Activated T-helper 17 cell treated with anti-CD3 and anti-CD28 coated beads, Interleukin-2, amount 50 U/mL, for 72 hours (primary cell): ENCODE measurements at places on chromosomes 4 and X. TPM values are rescaled to one million over a fixed set of nuclear protein-coding genes. Genes with fewer than 3 reads are reported as not detected.

The KIAA1210 gene
- total RNA-seq, result not detected

The ZMAT1 gene
- 3.9 TPM for total RNA-seq

The CXCL6 gene
- total RNA-seq, result not detected

The LRP2BP gene
- total RNA-seq, result 1.2 TPM

The FOXP3 gene
- 109 TPM for total RNA-seq

The TRPC5OS gene
- total RNA-seq, result not detected

The HDAC6 gene
- total RNA-seq, result 62.0 TPM

The TEX13C gene
- total RNA-seq, result not detected

The HSPA4L gene
- 3.1 TPM for total RNA-seq

- no peak for ATAC-seq
Observed at GRCh38 chr4:13386405-13387107, 97.6 kb downstream of the RAB28 start.

- no peak for ATAC-seq
Observed at GRCh38 chr4:162506253-162506652, 342.5 kb upstream of the FSTL5 start.

DNA sequence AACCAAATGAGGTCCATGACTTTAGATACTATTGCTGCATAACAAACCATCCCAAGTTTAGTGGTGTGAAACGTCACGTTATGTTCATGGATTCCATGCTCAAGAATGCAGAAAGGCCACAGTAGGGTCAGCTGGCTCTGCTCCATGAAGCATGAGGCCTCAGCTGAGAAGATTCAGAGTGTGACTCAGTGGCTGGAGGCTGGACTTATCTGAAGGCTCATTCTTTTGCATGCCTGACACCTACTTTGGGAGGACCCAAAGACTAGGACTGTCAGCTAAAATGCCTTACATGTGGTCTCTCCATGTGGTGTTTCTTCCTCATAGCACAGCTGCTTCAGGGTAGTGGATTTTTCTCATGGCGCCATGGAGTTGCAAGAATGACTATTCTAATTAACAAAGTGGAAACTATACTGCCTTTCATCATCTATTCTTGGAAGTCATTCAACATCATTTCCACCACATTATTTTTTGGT lies 11.5 kb upstream of the CCDC149 start:
- ATAC-seq, result no peak

GRCh38 chr4:86356425-86357210 lies 3.2 kb downstream of the MAPK10 start:
- ATAC-seq, result peak; percentile 66

DNA sequence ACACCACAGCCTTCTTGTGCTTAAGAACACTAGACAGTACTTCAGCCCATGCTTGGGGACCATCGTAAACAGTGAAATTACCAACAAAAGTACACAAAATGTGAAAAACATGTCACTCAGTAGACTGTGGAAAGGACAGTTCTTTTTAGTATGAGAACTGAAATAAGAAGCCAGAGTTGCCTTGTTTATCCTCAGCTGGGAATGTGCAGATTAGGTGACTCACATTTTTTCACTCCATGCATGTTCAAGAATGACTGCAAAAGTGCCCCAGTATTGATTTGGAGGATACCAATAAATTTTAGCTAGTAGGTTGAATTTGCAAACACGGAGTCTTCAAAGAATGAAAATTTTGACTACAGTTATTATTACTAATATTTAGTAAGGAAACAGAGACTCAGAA lies 23.1 kb upstream of the BMP3 start:
- no peak for ATAC-seq

GRCh38 chrX:19772096-19772821 lies 115.1 kb downstream of the SH3KBP1 start:
- ATAC-seq, result no peak

- no peak for ATAC-seq
Observed at GRCh38 chrX:33194876-33195433, 16.4 kb downstream of the DMD start.

- ATAC-seq, result no peak
Observed at GRCh38 chr4:98515470-98515809, 143.0 kb downstream of the TSPAN5 start.

- no peak for ATAC-seq
Observed at GRCh38 chr4:181146051-181146450, 1097.2 kb upstream of the TENM3 start.
